ENCODE measurements at places on chromosomes 7 and 10.

- no peak for DNase-seq
Observed at GRCh38 chr7:26958834-26959233, 94.4 kb upstream of the SKAP2 start.

GRCh38 chr7:30036220-30036619, 8.0 kb downstream of the PLEKHA8 start:
- DNase-seq, result no peak

DNA sequence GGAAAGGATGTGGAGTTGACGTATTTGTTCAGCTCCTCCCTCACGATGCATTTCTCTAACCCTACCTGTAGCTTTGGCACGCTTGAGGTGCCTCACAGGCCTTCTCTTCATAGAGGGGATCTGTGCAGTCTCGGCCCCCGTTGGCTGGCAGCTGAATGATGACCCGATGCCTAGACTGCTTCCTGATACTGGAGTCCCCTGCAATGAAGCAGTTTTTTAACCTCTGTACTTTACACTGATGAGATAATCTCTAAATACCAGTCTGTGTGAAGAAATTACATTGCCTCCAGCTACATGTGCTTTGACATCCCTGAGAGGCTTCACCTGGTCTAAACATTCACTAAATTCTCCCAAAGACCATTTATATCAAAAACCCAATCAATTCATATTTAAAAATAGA, 370.1 kb downstream of the THSD7A start:
- no peak for DNase-seq

DNA sequence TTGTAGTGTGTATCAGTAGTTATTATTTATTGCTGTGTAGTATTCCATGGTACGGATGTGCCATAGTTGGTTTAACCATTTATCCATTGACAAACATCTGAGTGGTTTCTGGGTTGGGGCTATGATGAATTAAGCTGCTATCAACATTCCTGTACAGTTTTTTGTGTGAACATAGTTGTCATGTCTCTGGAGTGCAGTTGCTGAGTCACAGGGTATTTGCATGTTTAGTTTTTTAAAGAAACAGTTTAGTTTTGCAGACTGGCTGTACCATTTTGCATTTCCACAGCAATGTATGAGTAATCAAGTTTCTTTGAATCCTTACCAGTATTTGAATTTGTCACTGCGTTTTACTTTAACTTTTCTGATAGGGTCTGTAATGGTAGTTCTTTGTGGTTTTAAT, 516.7 kb upstream of the CELF2 start:
- no peak for DNase-seq

GRCh38 chr10:2340831-2341647, 603.7 kb upstream of the ADARB2 start:
- no peak for DNase-seq

GRCh38 chr7:42692621-42693020, 219.2 kb downstream of the C7orf25 start:
- no peak for DNase-seq

- no peak for DNase-seq
Observed at GRCh38 chr10:86712317-86712707, 44.0 kb downstream of the LDB3 start.

GRCh38 chr7:2049782-2050510, 182.8 kb downstream of the MAD1L1 start:
- DNase-seq, result no peak

- no peak for DNase-seq
Observed at GRCh38 chr7:1494447-1494846, 9.7 kb downstream of the INTS1 start.

GRCh38 chr7:92769394-92769699, 67.0 kb downstream of the CDK6 start:
- no peak for DNase-seq

GRCh38 chr10:7890781-7891180, 72.5 kb downstream of the TAF3 start:
- DNase-seq, result no peak

DNA sequence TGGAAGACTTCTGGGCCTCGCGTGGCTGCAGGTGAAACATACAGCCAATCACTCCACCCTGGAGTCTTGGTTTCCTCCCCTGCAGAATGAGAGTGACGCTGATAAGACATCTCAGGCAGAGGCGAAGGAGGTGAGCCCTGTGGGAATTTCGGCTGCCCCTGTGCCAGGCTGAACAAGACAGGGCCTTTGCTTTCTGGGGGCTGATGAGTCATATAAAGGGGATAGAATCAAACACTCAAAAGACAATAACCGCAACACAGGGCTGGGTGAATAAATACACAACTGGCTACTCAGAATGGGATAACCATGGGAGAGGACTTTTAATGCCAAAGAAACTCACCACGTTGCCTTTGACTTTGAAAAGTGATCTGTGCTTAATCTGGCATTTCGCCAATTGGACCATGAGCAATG, 143.8 kb downstream of the KCNMA1 start:
- DNase-seq, result no peak

GRCh38 chr7:149606826-149607225, 109.2 kb upstream of the ZNF746 start:
- no peak for DNase-seq

GRCh38 chr10:119597405-119598186, 832 bp upstream of the TIAL1 start:
- no peak for DNase-seq

DNA sequence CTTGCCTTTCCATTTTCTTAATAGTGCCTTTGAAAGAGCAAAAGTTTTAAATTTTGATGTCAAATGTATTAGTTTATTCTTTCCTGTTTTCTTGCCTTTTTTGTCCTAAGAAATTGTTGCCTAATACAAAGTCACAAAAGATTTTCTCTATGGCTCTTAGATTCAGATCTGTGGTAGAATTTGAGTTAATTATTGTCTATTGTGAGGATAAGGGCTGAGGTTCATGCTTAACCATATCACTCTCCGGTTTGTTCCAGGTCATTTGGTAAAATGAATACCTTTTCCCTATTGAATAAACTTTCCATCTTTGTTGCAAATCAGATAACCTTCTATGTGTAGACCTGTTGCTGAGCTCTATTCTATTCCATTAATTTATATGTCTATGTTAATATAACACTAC, 96.0 kb downstream of the NOD1 start:
- DNase-seq, result no peak

GRCh38 chr7:94276795-94277194, 117.9 kb upstream of the COL1A2 start:
- DNase-seq, result no peak

DNA sequence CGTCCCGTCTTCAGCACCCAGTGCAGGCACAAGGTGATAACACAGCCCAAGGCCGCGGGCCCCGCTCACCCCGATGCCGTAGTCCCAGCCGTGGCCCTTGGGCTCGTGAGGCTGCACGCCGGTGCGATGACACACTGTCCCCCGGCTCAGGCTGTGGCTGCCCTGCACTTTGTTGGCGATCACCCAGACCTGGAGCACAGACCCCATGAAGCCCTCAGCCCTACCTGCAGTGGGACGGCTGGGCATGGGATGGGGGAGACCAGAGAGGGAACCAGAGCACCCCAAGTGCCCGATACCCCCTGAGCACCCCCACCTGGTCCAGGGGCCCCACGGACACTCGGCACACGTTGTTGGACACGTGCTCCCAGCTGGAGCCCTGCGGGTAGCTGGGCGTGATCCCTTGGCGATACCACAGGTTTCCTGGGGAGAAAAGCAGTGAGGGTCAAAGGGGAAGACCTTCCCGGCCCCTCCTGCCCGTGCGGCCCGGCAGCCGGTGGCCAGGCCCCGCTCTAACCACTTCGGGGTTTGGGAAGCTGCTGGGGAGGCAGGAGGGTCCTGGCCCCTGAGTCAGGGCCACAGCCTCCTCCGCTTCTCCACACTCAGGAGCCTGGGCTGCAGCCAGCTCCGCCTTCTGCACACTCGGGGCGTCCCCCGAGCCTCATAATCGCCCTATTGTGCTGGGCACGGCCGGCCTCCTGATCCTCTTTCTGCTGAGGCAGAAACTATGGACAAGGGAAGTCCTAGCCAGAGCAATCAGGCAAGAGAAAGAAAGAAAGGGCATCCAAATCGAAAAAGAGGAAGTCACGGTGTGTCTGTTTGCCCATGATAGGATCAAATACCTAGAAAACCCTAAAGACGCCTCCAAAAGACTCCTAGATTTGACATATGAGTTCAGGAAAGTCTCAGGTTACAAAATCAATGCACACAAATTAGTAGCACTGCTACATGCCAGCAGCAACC, 6.7 kb downstream of the BHLHA15 start:
- DNase-seq, result no peak

GRCh38 chr10:103792547-103792946, 62.8 kb downstream of the SH3PXD2A start:
- no peak for DNase-seq

- peak; percentile 29 for DNase-seq
Observed at GRCh38 chr7:47501406-47501805, 80.5 kb downstream of the TNS3 start.

DNA sequence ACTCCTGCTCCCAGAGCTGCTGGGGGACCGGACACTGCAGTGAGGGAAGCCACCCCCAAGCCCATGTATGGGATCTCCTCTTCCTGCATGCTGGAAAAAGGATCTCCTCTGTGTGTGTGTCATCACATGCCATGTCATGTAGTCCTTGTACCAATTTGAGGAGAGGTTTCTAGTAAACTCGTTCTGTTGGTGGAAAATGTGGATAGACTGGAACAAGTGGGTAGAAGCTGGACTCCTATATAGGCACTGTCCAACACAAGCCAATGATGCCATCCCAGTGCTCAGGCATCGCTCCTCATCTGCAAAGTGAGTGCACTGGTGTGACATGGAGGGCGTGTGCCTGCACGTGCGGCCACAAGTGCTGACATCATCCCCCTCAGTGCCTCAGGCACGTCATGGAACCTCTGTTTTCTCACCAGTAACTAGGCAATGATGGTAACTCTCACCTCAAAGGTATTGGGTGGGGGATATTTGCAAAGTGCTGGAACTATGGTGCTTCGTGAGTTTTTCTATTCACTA, 19.3 kb downstream of the MYO1G start:
- DNase-seq, result no peak

GRCh38 chr7:618539-619367, 99.1 kb upstream of the PDGFA start:
- no peak for DNase-seq

- no peak for DNase-seq
Observed at GRCh38 chr10:133537546-133538545, 10.7 kb downstream of the CYP2E1 start.

DNA sequence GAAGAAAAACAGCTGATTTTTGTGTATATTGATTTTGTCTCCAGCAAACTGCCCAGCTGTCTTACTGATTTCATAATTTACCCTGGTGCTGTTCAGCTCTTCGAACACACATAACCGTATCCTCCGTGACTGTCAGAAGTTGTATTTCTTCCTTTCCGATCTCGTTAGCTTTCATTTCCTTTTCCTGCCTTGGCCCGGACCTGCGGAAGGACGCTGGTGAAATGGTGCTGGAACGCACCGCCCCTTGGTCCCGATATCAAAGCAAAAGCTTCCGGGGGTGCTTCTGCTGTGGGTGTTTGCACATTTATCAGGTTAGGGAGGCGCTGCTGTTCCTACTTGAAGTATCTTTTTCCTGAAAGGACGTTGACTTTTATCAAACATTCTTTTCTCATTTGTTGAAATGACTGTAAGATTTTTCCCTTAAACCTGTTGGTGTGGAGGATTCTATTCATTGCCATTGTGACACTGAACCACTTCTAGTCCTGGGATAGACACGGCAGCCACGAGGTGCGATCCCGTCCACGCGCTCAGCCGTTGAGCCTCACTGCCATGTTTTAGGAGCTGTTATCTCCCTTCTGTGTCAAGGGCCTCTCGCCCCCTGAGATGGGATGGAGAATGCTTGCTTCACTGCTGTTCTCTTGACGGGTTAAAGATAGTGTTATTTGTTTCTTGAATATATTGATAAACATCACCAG, 72.6 kb downstream of the FOXL3 start:
- peak; percentile 2 for DNase-seq

DNA sequence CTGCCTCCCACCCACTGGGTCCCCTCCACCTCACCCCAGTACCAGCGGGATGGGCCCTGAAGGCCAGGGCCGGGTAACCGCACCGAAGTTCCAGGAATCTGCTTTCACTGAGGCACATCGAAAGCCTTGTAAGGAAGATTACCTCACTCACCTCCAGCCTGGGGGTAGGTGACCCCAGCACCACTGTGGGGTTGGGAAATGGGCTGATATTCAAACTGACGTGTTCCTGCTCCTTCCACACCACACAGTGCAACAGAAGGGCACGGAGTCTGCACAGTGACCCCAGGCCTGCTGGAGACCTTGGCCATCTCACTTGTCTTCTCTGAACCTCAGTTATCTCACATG, 29.8 kb downstream of the NPS start:
- DNase-seq, result no peak

GRCh38 chr10:5930272-5930671, 40.2 kb downstream of the FBH1 start:
- DNase-seq, result no peak

- no peak for DNase-seq
Observed at GRCh38 chr10:49834201-49834600, 72.1 kb upstream of the OGDHL start.

- DNase-seq, result no peak
Observed at GRCh38 chr10:107418085-107418806, 253.7 kb upstream of the SORCS1 start.

- no peak for DNase-seq
Observed at GRCh38 chr7:17689361-17689902, 250.9 kb downstream of the SNX13 start.

GRCh38 chr7:1481300-1481699, 22.0 kb upstream of the MICALL2 start:
- no peak for DNase-seq

DNA sequence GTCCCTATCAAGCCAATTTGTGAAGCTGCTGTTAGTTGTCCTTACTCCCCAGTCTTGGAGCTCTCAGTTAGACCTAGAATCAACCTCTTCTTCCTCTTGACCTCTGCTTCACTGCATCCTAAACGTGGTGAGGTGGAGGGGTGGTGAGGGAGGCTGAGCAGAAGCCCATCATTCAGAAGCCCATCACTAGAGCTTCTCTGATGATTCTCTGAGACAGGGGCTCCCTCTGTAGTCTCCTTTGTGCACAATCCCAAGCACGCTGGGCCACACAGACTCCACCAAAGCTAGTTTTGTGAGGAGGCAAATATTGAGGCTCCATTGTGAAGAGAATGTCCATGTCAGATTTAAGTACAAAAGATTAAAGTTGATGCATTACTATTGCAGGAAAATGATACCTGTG, 163.8 kb upstream of the PRSS1 start:
- no peak for DNase-seq

DNA sequence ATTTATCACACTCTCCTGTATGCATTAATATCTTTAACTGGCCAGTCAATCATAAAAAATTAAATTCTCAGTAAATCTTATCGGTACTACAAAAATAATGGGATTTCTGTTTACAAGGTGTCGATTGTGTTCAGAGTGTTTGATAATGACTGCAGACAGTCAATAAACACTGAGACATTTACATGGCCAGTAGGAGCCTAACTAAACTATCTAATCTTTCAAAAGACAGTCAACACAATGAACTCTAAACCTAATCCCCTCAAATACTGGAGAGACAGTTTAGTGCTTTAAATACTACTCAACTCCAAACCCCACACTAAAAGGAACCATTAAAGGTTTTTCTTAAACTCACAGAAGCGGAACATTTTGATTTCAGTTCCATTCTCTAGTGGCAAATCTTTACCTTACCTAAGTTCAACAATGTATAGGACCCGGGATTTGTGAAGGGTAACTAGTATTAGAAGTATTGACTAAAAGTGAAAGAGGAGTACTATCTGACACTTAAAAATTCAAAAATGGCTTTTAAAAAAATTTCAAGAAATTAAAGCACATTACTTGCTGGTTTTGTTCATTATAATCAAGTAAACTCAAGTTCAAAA, 37.3 kb upstream of the EXOC6 start:
- DNase-seq, result no peak

GRCh38 chr10:19915816-19916215, 99.6 kb downstream of the PLXDC2 start:
- no peak for DNase-seq
